ENCODE measurements at places on chromosomes 2 and 18.

DNA sequence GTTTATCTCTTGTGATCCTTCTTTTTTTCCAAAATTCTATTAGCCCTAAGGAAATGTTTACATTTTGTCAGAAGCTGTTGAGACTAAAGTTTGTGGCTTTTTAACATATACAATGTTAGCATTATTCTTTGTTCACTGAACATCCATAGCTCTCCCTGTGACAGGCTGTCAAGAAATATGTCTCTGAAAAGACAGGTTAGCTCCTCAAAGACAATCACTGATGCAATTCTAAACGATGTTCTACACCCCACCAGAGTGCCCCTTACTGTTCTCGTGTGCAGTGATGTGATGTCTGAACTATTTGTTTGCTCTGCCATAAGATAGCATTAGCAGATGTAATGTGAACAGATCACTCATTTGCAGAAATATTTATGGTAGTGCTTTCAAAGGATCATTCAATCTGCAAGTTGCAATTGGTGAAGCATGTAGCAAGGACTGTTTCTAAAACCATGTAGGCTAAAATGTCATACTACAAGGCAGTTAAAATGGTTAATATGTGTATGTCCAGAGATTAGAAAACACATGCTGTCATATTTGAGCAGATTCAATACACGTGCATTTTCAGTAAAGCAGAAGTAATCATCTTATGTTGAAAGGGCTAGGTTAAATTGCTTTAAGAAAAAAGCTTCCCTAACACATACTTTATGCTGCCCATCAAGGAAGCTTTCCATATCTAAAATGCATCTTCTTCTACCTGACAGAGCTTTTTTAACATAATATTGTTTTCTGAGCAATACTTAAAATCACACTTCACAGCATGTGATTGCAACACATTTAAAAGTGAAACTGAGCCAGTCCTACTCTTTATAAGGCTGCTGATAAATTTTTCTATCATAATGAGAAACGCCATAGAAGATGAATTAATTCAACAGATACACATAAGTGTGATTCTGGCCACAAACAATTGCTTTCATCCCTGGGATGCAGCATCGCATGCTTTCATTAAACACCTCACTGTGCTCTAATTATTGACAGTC is 285.7 kb upstream of the UBE2E3 start:
- DNase-seq = no peak

DNA sequence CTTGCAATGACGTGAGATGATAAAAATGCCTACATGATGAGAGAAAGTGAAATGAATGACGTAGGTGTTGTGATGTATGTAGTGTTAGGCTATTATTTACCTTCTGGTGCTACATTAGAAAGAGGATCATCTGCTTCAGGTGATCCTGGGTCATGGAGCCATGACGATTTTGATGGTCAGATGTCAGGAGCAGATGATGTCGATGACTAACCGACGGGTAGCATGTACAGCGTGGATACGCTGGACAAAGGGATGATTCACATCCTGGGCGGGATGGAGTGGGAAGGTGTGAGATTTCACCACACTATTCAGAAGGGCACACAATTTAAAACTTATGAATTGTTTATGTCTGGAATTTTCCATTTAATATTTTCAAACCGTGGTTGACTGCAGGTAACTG is 43.5 kb upstream of the ACVR1C start:
- no peak for DNase-seq

- no peak for DNase-seq
Observed at GRCh38 chr2:53989210-53989862, 18.5 kb upstream of the PSME4 start.

- peak; percentile 40 for DNase-seq
Observed at GRCh38 chr2:58571181-58571852, 330.2 kb upstream of the FANCL start.

DNA sequence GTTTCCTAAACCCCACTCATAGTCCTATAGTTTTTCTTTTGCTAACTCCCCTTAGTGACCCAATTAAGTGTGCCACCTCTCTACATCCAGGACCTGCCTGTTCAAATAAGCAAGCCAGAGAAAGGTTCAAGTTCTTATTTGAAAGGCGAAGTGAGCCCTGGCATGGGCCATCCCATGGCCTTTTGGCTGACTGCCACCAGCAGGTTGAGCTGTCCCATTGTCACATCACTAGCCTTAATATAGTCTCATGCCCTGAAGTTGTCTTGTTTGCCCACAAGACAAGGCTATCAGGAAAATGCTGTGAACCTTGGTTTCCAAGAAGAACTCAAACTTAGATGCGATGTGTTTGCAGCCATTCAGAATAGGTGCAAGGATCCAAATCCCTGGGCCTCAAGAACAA is 158.8 kb downstream of the SH3RF3 start:
- no peak for DNase-seq

- DNase-seq = no peak
Observed at GRCh38 chr2:59875836-59876235, 677.6 kb downstream of the BCL11A start.

- DNase-seq = peak; percentile 15
Observed at GRCh38 chr2:12931186-12931844, 214.6 kb downstream of the TRIB2 start.

DNA sequence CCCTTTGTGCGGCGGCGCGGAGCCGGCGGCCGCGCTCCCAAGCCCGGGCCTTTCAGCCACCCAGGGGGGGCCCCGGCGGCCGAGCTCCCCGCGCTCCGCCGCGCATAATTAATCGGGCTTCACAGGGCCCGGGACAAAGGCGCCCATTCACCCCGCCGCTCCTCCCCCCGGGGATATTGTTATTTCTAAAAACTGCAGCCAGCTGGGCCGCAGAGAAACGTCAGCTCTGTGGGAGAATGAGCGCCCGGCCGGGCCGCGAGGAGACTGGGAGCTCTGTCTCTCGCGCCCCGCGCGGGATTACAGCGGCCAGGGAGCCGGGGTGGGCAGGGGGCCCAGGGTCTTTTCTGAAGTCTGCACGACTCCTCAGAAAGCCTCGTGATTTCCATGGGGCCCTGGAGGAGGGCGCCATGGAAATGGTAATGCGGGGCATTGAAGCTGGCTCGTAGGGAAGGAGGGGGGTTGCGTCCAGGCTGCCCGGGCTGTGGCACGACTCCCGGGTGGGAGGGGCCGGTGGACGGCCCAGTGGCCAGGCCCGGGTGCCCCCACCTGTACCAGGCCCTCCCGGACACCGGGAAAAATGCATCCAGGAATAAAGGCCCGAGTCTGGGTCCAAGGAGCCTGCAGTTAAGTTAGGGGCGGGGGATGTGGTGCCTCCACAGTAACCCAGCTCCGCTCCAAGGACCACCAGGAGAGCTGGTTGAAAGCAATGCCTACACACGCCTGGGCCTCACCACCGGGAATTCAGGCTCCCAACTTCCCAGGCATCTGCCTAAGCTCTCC is 125.3 kb downstream of the ZFP36L2 start:
- DNase-seq = peak; percentile 42

DNA sequence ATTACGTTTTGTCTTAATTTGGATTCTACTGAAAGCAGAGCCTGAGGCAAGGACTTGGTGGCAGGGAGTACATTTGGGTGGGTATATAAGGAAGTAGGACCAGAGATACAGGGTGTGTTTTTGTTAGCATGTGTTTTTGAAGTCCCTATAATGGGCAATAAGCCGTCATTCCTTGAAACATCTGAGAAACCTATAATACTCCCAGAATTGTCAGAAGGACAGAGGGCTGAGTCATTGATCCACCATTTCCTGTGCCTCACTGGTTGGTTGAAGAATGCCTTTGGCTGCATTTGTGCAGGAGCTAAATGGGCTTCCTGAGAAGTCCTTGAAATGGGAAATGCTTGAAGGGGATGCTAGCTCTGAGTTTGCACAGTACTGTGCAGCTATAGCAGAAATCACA is 281.8 kb upstream of the ZEB2 start:
- no peak for DNase-seq

DNA sequence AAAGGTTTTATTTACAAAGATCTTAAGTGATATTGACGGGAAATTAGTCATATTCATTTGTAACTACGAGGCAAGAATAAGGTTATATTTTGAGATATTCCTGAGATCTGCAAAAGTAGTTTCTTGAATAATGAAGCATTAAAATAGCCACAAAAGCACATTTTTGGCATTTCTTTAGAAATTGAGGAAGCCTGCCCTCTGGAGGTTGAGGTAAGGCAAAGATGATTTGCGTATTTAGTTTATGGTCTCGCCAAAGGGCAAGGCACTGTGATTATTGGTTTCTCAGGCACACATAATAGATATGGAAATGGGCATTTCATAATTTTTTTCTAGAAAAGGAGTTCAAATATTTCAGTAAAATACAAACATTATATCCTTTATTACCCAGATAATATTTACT is 143.7 kb upstream of the RPRM start:
- DNase-seq = no peak

DNA sequence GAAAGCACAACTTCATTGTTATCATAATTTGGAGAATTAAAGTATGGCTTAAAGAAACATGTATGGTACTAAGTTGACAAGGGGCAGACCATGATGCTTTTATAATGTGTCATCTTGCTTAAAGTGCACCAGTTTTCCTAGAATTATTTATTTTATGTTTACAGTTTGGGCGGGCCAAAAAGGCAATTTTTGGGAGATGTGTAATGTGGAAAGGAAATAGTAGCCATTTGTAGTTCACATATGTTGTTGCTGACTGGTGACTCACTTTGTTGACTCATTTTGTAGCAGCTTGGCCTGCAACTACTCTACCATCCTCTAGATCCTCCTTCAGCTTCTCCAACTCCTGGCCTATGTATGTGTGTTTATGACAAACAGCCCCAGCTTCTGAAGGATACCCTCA is 7.7 kb downstream of the ZSCAN30 start:
- no peak for DNase-seq

DNA sequence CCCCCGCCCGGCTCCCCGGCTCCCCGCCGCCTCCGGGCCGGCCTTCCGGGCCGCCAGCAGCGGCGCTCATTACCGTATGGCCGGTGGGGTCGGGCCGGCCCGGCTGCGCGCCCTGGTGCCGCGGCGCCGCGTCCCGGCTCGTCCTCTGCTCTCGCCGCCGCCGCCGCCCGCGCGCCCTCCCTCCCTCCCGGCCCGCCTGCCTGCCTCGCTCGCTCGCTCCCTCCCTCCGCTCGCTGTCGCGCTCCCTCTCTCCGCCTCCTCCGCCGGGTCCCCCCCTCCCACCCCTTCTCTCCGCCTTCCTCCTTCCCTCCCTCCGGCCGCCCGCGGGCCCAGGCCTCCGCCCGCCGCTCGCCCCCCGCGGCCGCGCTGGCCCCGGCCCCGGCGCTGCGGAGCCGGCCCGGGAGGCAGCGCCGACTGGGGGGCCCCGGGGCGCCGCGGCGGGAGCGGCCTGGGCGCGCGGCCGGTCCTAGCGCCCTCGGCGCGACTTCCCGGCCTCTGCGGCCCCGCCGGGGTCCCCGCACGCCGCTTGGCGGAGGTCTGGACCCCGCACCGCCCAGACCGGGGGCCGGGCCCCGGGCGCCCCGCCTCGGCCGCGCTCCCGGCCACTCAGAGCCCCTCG is at the start of gene DNMT3A:
TSS of gene DNMT3A (minus strand) at position 173 of the 619 bp plus-strand sequence. CDS start 27,941 bp downstream, outside the sequence.
- peak; percentile 67 for DNase-seq

GRCh38 chr2:26035090-26035743 is 1.3 kb downstream of the RAB10 start:
- no peak for DNase-seq

GRCh38 chr2:156164091-156164720 is 168.3 kb downstream of the NR4A2 start:
- DNase-seq = no peak

Data from mucosa of gallbladder (tissue), 1 donor.